Hair follicular keratinocyte (primary cell): ENCODE measurements at places on chromosomes 1 and 21. TPM values are rescaled to one million over a fixed set of nuclear protein-coding genes. Genes with fewer than 3 reads are reported as not detected.

Gene SLC9C2
- not detected in 2 replicates for total RNA-seq

Gene SH3BGR
- total RNA-seq, result 0.46 and 0.70 TPM in 2 replicates

Gene AK4
- total RNA-seq, result 26.5 and 33.3 TPM in 2 replicates

Gene MSH4
- total RNA-seq, result 0.15 TPM in 1 of 2 replicates, not detected in the other

Gene SDE2
- 12.2 and 13.0 TPM in 2 replicates for total RNA-seq

Gene S100A16
- total RNA-seq, result 1,743 and 1,927 TPM in 2 replicates

Gene NUP210L
- total RNA-seq, result not detected in 2 replicates

Gene SLC35D1
- total RNA-seq, result 10.7 and 12.0 TPM in 2 replicates

Gene ATAD3C
- total RNA-seq, result not detected in 2 replicates

Gene CAMSAP2
- total RNA-seq, result 30.1 and 41.8 TPM in 2 replicates

Gene MAP1LC3C
- not detected in 2 replicates for total RNA-seq

Gene PRMT2
- 112 and 144 TPM in 2 replicates for total RNA-seq

Gene OR2T29
- not detected in 2 replicates for total RNA-seq

Gene S100A9
- 1,435 and 1,560 TPM in 2 replicates for total RNA-seq

Gene SLC45A1
- total RNA-seq, result 0.16 TPM in 1 of 2 replicates, not detected in the other

Gene FAM163A
- not detected in 2 replicates for total RNA-seq

Gene C1orf94
- not detected in 2 replicates for total RNA-seq

Gene TPTE
- total RNA-seq, result not detected in 2 replicates

Gene FABP3
- total RNA-seq, result 3.2 TPM in 1 of 2 replicates, not detected in the other

Gene IFI6
- total RNA-seq, result 9.5 and 30.0 TPM in 2 replicates

Gene GSTM5
- not detected in 2 replicates for total RNA-seq

Gene SYT14
- total RNA-seq, result 0.04 and 0.94 TPM in 2 replicates

Gene HP1BP3
- 96.5 and 114 TPM in 2 replicates for total RNA-seq

Gene TMPRSS15
- not detected in 2 replicates for total RNA-seq

Gene CD1C
- not detected in 2 replicates for total RNA-seq

Gene FCRLA
- 0.42 and 0.47 TPM in 2 replicates for total RNA-seq

Gene MASP2
- total RNA-seq, result not detected in 2 replicates

Gene COL6A1
- 10.2 and 78.6 TPM in 2 replicates for total RNA-seq

Gene HSPG2
- 73.9 and 164 TPM in 2 replicates for total RNA-seq

Gene OVAAL
- total RNA-seq, result not detected in 2 replicates

Gene UBASH3A
- not detected in 2 replicates for total RNA-seq

Gene LCE2B
- total RNA-seq, result not detected in 2 replicates

Gene RCAN1
- 25.8 and 28.0 TPM in 2 replicates for total RNA-seq

Gene AK5
- 0.86 and 4.3 TPM in 2 replicates for total RNA-seq

Gene TSSK3
- not detected in 2 replicates for total RNA-seq

Gene NEK2
- 9.4 and 23.5 TPM in 2 replicates for total RNA-seq

Gene BOLA1
- total RNA-seq, result 14.1 and 17.6 TPM in 2 replicates

Gene AGMAT
- 5.5 and 7.6 TPM in 2 replicates for total RNA-seq

Gene FAM229A
- 1.2 and 1.5 TPM in 2 replicates for total RNA-seq

Gene HTR1D
- total RNA-seq, result 0.27 TPM in 1 of 2 replicates, not detected in the other

Gene AMIGO1
- 0.15 and 0.55 TPM in 2 replicates for total RNA-seq

Gene TEX38
- total RNA-seq, result not detected in 2 replicates

Gene CLDN17
- not detected in 2 replicates for total RNA-seq

Gene HLX
- 0.08 and 0.72 TPM in 2 replicates for total RNA-seq

Gene CCT3
- total RNA-seq, result 392 and 473 TPM in 2 replicates

Gene OR6K3
- total RNA-seq, result not detected in 2 replicates
